CD4-positive, alpha-beta T cell treated with Interleukin-21 for 1 hour (primary cell): ENCODE measurements at places on chromosomes 2 and 18.

DNA sequence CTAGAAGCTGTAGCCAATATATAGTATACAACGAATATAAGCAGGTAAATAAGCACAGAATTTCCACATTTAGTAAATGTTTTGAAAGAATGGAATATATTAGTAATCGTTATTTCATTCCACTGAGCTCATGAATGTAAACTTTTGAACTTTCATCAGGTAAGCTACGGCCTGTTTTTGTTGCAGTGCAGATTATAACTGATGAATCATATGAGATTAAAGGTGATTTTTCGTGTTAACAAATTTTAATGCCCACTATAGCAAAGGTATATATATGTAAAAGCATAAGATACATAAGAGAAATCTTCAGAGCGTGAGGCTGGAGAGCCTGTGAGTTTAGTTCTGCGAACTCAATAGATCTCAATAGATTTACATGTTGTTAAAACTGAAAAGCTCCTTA, 1.1 kb downstream of the SCYGR1 start:
- no peak for DNase-seq

DNA sequence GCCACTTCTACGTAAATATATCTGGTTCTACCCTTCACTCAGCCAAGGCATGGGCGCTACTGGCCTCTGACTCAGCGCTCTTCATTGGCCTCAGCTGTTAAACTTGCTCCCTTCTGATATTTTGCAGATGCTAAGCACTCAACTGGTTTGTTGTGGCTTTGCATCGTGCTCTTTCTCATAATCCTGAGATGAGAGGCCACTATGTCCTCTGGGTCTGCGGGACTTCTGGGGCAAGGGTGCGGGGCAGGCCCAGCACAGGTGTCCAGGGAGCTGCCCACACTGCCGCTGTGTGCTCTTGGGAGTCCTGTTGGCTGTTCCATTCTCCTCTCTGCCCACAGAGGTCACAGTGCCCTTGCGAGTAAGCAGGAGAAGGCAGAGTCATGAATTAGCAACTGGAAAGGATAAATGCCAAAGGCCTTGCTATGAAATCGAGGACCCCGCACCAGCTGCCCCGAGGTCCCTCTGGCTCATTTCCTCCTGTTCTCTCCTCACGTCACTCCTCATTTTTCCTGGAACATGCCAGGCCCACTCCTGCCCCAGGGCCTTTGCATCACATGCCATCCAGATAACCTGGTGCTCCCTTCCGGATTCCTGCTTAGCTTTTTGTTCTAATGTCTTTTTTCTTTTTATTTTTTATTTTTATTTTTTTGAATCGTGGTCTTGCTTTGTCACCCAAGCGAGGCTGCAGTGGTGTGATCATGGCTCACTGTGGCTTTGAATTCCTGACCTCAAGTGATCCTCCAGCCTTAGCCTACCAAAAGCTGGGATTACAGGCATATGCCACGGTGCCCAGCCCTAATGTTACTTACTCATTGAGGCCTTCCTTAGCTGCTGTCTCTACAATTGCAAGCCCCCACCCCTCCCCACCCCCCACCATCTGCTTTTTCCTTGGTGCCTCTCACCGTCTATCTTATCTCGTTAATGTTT, 34.9 kb upstream of the MAT2A start:
- DNase-seq: no peak

DNA sequence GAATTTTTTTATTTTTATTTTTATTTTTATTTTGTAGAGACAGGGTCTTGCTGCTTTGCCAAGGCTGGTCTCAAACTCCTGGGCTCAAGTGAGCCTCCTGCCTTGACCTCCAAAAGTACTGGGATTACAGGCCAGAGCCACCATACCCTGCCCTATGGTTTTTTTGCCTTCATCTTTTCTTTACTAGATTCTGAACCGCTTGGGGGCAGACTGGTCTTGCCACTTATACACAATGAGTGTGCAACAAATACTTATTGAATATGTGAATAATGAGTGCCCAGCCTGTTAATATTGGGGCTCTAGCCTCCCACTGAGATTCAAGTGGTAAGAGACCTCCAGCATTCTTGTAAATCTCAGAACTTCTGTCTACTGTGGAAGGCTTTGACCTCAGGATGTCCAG, 3.9 kb downstream of the NCK2 start:
- peak; percentile 65 for DNase-seq

DNA sequence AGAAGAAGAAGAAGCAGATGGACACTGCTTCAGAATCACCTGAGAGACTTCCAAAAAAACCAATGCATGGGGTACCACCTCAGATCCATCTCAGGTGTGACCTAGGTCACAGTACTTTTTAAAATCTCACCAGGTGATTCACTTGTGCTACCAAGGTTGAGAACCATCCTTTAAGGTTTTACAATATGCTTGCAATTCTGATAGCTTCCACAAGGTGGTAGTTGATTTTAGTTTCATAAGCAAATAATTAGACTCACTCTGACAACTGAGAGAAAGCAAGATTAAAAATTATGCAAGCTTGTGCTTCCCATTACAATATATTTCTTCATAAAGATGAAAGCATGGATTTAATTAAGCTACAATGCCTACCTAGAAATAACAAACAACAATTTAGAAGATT, 355.1 kb downstream of the EN1 start:
- no peak for DNase-seq

GRCh38 chr2:23502096-23502495, 117.1 kb downstream of the KLHL29 start:
- no peak for DNase-seq
